Smooth muscle cell of the brain vasculature (primary cell): ENCODE measurements at places on chromosomes 5 and 9.

DNA sequence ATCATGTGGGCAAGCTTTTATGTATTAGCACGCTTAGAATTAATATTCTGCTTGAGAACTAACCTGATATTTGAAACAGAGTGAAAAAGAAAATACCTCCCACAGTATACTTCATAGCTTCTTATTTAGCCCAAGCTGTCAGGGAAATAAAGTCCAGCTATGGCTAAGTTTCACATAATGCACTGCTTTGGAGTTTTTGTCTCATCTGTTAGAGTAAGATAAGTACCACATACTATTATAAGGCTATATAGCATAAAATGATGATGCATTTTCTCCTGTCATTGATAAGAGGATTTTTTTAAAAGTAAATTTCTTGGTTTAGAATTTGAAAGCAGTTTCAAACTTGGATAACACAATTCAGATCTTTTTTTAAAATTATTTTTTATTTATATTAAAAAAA, 2.4 kb upstream of the ANKDD1B start:
- DNase-seq = no peak

GRCh38 chr9:15361737-15362136, 54.7 kb upstream of the TTC39B start:
- no peak for DNase-seq

- DNase-seq = no peak
Measured at GRCh38 chr5:41087461-41087860, 16.3 kb upstream of the MROH2B start.

DNA sequence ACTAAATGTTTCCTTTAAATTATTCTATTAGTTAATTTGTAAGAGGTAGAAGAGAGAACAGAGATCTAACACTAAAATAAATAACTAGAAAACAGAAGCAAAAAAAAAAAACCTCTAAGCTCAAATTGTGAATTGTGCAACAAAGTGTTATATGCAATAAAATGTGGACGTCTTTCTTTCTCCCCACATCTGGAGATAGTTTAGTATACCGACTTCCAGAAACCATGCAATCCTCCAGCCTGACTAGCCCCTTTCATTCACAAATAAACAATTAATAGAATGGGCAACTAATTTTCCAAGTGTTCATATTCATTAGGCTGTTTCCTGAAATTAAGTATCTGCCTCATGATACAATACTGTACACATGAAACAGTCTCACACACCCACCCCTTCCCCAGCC, 258.5 kb downstream of the BNC2 start:
- DNase-seq = no peak

- no peak for DNase-seq
Measured at GRCh38 chr5:164597293-164597900, 1092.0 kb downstream of the MAT2B start.

DNA sequence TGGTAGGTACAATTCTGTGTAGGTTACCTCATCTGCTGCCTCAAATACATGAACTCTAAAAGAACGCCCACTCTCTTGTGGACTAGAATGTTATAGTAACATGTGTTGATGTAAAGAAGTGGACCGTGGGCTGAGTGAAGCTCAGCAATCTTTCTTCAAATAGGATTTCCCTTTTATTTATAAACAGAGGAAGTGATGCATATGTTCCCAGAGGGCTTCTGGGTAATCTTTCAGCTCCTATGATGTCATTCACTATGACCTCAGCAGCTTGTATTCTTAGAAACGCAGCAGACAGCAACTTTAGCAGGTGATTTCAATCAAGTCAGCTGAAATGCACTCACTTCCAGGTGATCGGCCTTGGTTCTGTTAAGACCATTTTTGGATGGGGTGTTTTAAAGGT, 14.4 kb downstream of the F2RL2 start:
- DNase-seq = no peak

DNA sequence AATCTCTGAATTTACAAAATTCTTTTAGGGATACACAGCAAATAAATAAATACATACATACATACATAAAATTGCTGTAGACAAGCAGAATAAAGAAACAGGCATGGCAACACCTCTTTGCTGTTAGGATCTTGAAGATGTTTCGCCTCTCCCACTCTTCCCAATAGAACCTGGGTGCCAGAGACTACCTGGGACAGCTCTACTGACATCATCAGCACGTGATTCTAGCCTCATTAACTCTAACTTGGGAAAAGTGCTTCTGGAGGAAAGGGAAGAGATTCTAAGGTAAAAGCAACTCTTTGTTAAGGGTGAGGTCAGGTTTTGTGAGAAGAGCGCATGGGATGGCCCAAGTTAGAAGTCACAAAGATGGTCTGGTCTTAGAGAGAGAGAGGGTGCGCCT, 339.1 kb downstream of the RFX3 start:
- no peak for DNase-seq
